ENCODE measurements at places on chromosomes 2 and 18. TPM values are rescaled to one million over a fixed set of nuclear protein-coding genes. Genes with fewer than 3 reads are reported as not detected.

LRRC30 gene
- total RNA-seq: not detected

TMEM169 gene
- 2.3 TPM for total RNA-seq

CYP27A1 gene
- not detected for total RNA-seq

TDRD15 gene
- total RNA-seq: not detected

PSMA8 gene
- total RNA-seq: 0.83 TPM

SAG gene
- total RNA-seq: 0.10 TPM

TRAK2 gene
- 49.3 TPM for total RNA-seq

NETO1 gene
- total RNA-seq: not detected

FSHR gene
- not detected for total RNA-seq

CYS1 gene
- total RNA-seq: 0.71 TPM

SLC4A5 gene
- 3.4 TPM for total RNA-seq

MOGAT1 gene
- not detected for total RNA-seq

SULT1C4 gene
- total RNA-seq: not detected

RAPH1 gene
- total RNA-seq: 0.98 TPM

CABLES1 gene
- 2.8 TPM for total RNA-seq

SOWAHC gene
- 0.90 TPM for total RNA-seq

CPLX4 gene
- total RNA-seq: not detected

MOCOS gene
- 0.15 TPM for total RNA-seq
